ENCODE measurements at places on chromosomes 16 and 17.

- no peak for DNase-seq
Measured at GRCh38 chr16:49623501-49624266, 232.2 kb downstream of the ZNF423 start.

GRCh38 chr17:8949061-8949661, 16.3 kb downstream of the PIK3R5 start:
- DNase-seq, result no peak

DNA sequence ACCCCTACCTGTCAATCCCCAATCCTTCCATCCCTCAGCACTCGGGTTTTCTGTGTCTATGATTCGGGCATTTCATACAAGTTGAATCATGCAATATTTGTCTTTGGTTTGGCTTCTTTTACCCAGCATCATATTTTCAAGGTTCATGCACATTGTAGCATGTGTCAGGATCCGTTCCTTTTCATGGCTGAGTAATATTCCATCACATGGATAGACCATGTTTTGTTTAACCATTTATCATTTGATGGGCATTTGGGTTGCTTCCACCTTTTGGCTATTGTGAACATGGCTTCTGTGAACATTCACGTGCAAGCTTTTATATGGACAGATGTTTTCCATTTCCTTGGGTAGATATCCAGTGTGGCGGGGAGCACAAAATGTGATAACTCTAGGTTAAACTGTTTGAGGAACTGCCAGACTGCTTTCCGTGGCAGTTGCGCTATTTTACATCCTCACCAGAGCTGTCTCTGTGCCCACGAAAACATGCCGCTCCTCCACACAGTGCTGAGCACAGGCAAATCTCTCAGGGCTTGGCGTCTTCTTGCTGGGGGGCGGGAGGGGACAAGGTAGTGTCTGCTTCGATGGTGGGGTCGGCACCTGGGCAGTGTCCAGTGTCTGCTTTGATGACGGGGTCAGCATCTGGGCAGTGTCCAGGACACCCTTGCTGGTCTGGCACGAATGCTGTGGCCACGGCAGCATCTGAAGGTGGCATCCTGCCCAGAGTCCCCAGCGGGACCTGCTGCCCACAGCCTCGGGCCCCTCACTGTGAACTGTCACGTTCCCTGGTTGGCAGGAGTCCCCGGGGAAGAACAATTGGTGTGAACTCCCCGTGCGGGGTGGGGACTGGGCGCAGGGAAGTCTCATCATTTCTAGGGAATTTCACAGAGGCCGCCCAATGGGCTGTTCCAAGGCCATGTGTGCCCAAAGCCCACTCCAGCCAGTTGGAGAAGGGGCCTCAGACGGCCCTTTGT, 32.4 kb upstream of the JPH3 start:
- DNase-seq, result no peak

DNA sequence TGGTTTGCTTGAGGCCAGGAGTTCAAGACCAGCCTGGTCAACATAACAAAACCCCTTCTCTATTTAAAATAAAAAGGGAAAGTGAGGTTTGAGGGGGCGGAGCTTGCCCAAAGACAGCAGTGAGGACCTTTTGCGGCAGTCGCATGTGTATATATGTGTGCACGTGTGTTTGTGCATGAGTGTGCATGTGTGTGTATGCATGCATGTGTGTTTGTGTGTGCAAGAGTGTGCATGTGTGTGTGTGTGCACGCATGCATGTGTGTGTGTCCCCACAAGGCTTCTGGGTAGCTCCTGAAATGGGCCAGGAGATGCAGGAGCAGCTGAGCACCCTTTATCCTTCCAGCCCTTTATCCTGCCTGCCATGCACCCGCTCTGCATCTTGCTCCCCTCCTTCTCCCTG, 9.0 kb downstream of the RHBDL3 start:
- DNase-seq, result no peak

GRCh38 chr16:17403156-17403809, 67.5 kb downstream of the XYLT1 start:
- DNase-seq, result no peak

- DNase-seq, result no peak
Measured at GRCh38 chr17:72205822-72206221, 85.0 kb downstream of the SOX9 start.

DNA sequence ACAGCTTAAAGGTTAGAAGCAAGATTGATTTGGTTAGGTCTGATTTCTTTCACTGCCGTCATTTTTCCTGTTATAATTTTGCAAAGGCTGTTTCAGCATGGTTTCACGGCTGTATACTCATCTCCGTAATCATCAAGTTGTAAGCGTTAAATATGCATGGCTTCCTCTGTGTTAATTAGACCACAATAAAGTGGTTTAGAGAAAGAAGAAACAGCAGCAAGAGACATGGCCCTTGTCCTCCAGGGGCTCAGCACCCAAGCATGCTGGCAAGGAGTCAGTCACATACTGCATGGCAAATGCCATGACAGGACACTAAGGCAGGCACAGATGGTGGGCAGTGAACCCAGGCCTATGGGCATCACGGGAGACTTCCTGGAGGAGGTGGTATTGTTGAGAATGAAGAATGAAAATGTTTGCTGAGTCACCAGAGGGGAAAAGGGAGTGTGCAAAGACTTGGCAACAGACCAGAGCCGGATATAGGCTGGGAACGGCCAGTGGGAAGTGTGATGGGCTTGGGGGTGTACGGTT, 61.4 kb upstream of the PLCG2 start:
- DNase-seq, result no peak

GRCh38 chr17:72774236-72774635, 318.3 kb downstream of the SLC39A11 start:
- no peak for DNase-seq

DNA sequence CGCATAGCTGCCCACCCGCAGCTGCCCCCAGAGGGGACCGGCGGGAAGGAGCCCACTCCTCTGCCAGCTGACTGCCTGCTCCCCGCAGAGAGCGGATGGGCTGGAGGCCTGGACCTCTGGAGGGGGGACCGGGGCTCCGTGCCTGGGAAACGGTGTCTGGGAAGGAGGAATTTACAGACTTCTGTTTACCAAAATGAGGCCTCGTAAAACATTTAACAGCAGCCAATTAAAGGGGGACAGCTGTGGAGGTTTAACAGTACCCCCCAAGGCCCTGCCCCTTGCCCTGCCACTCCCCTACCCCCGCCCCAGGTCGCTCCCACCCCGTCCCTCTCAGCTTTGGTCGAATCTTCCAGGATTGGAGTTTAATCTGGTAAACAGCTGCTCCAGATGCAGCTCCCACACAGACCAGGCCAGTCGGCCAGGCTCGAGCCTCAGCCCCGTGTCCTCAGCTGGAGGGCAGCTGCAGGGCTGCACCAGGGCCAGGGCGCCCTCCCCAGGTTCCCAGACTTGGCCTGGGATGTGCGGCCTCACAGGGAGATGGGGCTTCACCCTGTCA, 41.1 kb downstream of the BAHCC1 start:
- no peak for DNase-seq

DNA sequence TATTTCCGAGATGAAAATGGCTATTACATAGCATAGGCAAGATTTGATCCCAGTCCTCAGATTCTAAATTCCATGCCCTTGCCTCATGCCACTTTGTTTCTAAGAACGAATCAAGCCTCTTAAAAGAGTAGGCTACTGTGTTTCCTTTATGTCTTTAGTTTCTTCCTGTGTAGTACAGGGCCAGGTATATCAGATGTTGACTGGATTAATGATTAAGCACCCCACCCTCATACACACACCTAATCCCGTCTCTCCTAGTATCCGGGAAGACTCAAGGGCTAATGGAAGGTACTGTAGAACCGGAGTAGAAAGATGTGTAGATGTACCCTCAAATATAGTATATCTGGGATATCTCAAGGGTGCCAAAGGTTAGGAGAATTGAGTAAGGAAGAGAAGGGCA, 6.7 kb downstream of the TOM1L1 start:
- no peak for DNase-seq

- no peak for DNase-seq
Measured at GRCh38 chr16:4855804-4856203, 8.5 kb downstream of the UBN1 start.

DNA sequence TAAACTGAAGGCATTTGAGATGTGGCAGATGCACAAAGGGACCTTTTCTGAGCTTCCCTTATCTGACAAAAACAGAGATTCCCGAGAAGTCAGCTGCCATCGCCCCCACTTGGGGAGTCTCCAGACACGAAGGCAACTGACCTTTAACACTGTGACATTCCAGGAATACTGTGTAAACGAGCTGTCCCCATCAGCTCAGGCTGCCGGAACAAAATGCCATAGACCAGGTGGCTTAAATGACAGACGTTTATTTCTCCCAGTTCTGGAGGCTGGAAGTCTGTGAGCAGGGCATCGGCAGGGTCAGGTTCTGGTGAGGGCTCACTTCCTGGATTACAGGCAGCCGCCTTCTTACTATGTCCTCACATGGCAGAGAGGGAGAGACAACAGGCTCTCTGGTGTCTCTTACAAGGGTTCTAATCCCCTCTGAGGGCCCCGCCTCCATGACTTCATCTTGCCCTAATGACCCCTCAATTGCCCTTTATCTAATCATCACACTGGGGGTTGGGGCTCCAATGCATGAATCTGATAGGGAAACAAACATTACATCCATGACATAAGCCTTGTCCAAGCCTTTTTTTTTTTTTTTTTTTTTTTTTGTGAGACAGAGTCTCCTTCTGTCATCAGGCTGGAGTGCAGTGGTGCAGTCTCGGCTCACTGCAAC, 178.5 kb upstream of the RPL38 start:
- no peak for DNase-seq

DNA sequence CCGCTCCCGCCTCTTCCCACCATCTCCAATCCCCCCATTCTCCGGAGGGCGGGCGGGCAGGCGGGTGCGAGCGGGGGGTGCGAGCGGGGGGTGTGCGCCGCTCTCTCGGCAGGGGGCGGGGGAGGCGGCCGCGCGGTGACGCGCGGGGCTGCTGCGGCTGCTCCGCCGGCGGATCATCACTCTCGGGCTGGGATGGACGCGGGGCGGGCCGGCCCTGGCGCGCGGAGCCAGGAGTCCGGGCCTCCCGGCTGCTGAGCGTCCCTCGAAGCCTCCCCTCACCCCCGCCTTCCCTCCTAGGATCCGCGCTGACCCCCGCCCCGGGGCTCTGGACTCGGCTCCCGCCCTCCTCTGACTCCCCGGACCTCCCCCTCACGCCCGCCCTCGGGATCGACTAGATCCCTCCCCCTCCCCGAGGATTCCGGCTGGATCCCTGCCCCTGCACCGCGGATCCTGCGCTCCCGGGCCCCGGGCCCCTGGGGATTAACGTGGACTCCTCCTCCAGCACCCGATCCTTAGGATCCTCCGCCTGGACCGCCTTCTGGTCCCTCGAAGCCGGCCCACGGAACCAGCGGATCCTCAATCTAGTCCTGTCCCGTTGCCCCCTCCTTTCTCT, 946 bp upstream of the TMEM256 start:
- DNase-seq, result no peak

GRCh38 chr16:75229172-75230031, 10.6 kb downstream of the CTRB1 start:
- no peak for DNase-seq

DNA sequence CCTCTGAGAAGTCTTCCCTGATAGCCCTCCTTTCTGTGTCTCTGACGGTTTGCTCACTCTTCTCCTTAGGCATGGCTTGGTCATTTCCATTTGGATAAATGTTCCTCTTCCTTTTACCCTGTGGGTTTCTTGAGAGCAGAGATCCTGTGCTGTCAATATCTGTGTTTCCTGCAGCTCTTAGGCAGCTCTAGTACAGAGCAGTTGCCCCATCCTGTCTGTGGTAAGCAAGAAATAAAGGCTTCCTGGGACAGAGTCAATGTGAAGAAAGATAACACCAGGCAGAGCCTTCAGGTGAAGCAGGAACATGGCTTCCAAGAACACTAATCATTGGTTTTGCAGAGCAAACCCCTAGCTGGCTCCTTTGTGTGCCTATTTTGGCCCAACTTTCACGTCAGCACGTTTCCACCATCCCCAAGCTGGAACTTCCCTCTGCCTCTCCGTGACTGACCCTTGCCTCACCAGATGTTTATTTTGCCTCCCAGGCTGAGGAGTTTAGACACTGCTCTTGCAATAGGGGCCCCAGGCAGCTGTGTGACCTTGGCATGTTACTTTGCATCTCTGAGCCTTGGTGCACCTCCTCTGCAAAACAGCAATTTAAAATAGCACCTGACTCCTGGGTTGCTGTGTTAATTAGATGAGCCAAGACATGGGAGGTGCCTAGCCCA, 49.6 kb upstream of the SIAH1 start:
- no peak for DNase-seq

DNA sequence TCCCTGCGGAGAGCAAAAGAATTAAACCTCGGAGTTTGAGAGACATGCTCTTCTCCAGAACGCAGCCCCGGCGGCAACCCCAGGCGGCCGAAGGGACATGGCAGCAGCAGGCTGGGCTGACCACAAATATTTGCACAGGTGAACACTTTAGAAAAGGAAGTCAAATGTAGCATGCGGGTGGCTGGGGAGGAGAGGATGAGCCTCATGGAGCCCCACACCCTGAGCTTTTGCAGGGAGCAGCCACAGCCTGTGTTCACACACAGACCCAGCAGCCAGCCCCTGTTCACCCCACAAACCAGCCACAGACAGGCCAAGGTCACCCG, 17.8 kb downstream of the HS3ST6 start:
- no peak for DNase-seq

- no peak for DNase-seq
Measured at GRCh38 chr16:4574919-4575705, 19.0 kb downstream of the C16orf96 start.

- DNase-seq, result no peak
Measured at GRCh38 chr17:70539132-70539924, 370.0 kb downstream of the KCNJ2 start.

DNA sequence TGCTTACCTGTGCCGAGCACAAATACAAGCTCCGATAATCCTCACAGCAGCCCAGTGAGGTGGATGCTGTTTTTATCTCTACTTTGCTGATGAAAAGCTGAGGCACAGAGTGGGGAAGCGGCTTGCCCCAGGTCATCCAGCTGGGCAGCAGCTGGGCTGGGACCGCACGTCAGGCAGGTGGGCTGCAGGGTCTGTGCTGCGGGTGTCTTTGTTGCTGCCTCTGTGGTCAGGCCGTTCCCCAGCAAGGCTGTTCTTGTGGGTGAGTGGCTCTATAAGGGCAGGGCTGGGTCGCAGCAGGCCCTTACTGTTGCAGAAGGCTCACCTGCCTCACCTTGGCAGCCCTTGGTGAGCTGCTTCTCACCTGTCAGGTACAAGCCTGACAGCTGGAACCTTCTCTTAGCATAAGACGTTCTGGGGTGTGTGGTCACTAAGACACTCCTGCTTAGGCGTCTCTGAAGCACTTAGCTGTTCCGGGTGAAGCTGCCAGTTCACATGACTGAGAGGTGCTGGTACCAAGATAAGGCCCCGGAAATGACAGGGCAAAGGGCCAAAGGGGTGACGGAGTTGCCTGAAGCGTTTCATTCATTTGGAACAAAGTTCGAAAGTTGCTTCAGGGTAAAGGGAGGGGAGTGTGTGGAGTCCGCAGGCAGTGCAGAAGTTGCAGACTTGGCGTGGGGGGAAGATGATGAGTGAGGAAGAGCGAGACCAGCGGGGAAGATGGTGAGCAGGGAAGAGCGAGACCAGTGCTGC, 17.4 kb downstream of the IRF8 start:
- no peak for DNase-seq

GRCh38 chr16:85401370-85401916, 211.7 kb upstream of the GSE1 start:
- no peak for DNase-seq

GRCh38 chr16:12271006-12271405, 294.5 kb downstream of the SNX29 start:
- no peak for DNase-seq

- no peak for DNase-seq
Measured at GRCh38 chr16:87496447-87496801, 3.6 kb upstream of the ZCCHC14 start.

GRCh38 chr17:50853781-50854180, 12.4 kb downstream of the TOB1 start:
- no peak for DNase-seq

Data from AG04450 (cell line).